Substantia nigra (tissue), 51 donors: ENCODE measurements at places on chromosomes 1 and 21.

- no peak for DNase-seq
Observed at GRCh38 chr1:60621368-60621851, 461.0 kb upstream of the NFIA start.

DNA sequence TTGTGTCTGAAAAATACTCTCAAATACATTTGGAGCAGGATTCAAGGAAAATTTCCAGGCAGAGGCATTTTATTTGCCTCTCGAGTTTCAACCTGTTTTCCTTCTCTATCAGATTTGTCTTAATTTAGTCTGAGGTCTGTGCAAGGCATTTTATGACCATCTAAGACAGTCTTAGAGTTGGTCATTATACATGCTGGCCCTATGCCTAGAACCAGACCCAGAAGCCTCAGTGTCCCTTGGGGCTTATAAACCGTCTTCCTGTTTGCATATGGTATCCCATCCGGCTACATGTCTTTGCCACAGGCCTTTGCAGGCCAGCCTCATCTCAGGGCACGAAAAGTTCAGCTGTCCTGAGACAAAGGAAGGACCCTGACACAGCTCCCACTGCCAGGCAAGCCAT is 346.1 kb downstream of the SIPA1L2 start:
- DNase-seq: no peak

- DNase-seq: no peak
Observed at GRCh38 chr1:152502496-152503180, 8.0 kb upstream of the LCE5A start.

- no peak for DNase-seq
Observed at GRCh38 chr1:180606155-180606554, 25.7 kb upstream of the XPR1 start.

DNA sequence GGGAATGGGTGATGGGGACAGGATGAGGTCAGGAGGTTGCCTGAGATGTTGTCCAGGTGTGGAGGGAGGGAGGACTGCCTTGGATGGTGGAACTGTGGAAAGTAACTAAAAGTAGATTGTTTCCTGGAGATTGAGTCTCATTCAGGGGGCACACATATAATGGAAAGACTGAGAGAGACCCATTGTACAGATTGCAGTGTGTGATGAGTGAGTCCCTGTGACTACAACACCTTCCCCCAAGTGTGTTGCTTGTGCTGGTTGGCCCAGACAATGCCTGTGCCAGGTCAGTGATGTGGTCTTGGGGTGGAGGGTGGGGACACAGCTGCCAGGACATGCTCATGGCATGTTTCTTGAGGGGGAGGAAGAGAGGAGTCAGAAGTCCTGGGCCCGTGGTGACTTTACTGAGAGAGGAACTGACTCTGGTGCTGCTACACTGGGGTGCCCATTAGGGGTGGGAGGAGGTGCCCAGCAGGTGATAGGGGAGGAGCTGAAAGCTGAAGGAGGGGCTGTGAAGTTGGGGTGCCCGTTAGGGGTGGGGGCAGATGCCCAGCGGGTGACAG is 5.2 kb downstream of the SNAP47 start:
- DNase-seq: no peak

DNA sequence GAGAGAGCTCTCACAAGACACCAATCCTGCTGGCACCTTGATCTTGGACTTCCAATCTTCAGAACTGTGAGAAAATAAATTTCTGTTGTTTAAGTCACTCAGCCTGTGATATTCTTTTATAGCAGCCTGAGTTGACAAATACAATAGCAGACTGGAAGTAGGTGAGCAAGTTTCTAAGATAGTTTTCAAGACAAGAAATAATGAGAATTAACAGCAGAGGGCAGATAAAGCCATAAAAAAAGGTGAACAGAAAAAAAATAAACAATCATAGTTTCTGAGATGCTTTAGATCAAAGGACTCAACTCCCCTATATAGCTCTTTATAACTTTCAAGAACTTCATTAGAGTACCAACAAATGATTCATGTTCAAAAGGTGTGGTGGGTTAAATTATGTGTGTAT is 119.8 kb downstream of the PLPPR5 start:
- no peak for DNase-seq

- no peak for DNase-seq
Observed at GRCh38 chr1:41663671-41664400, 179.4 kb upstream of the EDN2 start.

- DNase-seq: no peak
Observed at GRCh38 chr21:31855180-31855579, 17.6 kb upstream of the HUNK start.

DNA sequence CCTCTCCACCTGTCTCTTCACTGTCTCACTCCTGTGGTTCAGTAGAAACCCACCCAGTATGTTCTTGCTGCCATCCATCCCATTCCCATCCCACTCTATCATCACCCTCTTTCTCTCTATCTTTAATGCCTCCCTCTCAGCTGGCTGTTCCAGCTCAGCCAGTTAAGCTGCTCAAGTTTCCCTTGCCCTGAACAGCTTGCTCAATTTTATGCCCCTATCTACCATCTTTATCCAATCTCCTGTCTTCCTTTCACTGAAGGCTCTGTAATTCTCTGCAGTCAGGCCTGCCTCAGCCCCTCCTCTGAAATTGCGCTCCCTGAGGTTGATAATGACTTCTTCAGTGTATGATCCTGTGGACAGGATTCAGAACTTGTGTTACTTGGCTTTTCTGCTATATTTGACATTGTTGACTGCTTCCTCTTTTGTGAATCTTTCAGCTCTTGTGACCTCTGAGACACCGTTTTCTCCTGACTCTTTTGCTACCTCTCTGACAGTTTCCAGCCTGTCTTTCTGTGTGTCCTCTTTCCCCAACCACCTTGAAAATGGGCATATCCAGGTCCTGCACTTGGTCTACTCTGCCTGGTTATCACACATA is 13.9 kb upstream of the BCAR3 start:
- no peak for DNase-seq

DNA sequence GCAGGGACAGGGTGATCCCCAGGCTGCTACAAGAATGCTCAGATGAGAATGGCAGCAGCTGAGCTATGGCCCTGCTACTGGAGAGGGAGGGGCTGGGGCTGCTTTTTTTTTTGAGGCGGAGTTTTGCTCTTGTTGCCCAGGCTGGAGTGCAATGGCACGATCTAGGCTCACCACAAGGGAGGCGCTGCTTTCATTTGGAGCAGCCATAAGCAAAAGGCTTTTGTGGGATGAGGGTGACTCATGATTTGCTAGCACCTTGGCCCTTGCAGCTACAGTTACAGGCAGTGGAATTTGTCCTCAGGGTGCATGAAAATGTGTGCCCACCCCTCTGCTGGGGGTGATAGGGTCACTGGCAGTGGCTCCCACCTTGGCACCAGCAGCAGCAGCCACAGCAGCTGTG is 32.4 kb upstream of the CYP4A22 start:
- DNase-seq: no peak

DNA sequence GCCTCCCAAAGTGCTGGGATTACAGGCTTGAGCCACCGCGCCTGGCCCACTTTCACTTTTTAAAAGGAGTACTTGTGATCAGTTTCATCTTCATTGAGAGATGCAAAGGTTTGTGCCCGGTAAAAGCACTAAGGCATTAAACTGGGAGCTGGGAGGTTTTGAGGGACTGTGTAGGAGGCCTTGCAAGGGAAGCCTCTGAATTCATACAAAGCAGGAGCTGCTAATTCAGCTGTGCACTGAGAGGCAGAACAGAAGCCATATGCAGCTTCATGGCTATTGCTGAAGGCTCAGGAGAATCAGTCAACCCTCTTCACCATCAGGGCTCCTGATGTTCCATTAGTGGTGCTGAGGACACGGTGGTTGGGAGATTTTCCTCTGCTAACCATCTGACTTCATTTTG is 77.7 kb downstream of the GPR88 start:
- no peak for DNase-seq

- DNase-seq: no peak
Observed at GRCh38 chr21:34702341-34703170, 33.8 kb downstream of the CLIC6 start.
